ENCODE measurements at places on chromosomes 7 and 10.

- DNase-seq: no peak
These were observed 133.2 kb downstream of the VPS50 start for GRCh38 chr7:93365341-93365740.

DNA sequence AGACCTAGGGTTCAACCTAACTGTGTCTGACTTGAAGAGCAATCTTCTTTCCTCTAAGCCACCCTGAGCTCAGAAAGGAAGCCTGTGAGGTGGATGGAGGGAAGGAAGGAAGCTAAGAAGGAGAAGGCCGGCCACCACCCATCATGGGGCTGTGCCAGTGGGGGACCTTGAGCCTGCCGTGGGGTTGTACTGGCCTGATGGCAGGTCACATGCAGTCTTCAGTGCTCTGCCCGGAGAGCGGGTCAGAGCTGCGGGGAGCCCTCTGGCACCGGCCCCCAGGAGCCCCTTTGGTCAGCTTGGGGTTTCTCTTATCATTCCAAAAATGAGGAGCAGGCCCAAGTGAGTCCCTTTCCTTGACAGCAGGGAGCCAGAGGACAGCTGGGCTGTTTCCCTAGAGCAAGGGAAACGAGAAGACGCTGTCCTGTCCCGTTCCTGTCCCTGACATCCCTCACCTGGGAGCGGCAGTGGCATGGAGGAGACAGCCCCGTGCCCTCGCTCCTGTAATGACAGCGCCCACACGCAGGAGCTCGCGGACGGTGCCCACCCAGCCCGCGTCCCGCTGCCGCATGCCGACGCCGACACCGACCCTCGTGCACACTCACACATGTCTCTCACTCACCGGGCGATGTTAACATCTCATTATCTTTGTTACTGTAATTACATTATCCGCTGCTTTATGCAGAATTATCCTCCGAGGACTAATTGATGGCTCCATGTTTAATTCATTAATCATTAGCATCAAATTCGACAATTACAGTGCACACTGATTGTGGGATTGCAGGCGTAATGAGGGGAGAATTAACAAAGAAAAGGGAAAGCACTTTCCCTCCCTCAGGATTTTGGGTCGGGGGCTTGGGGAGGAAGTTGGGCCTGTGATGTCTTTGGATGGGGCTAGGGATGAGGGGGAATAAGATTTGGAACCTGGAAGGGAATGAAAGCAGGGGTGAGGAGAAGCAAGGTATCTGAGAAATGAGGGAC, 31.3 kb downstream of the GBX1 start:
- no peak for DNase-seq

GRCh38 chr7:94368371-94368791, 26.3 kb upstream of the COL1A2 start:
- DNase-seq: no peak

- no peak for DNase-seq
These were observed 108.0 kb downstream of the DNAJB6 start for GRCh38 chr7:157444843-157445135.

DNA sequence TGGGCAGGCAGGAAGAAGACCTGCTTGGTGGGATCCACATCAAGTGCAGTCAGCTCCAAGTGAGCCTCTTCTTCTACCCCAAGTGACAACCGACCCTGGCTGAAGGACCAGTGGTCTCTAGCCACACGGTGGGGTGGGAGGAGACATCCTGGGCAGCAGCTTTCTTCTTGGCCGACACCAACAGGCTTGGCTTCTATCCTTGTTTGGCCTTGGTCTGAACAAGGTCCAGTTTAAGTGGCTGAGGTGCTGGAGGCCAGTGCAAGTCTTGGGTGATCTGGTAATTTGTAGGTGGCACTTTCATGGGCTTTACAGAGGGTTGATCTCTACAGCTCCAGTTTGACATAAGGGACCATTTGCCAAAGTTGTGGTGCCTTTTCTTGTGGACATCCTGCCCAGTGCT, 63.6 kb upstream of the PDCD4 start:
- no peak for DNase-seq

DNA sequence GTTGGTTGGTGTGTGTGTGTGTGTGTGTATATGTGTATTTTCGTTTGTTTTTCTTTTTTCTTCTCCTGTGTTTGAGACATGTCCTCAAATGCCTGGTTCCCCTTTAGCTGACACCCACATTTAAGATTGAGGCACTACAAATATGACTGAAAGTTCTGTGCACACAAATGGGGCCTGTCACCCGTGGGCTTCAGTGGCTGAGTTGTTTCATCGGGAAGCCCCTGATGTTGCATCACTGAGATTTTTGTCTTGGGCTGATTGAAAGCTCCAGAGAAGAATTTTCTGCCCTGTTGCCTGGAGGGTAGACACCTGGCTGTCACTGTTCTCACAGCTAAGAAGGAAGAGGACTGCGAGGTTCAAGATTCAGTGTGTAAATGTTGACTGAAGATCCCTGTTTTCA, 283.8 kb upstream of the C7orf33 start:
- no peak for DNase-seq

GRCh38 chr7:105675934-105676371, 94.7 kb upstream of the EFCAB10 start:
- DNase-seq: peak; percentile 69

DNA sequence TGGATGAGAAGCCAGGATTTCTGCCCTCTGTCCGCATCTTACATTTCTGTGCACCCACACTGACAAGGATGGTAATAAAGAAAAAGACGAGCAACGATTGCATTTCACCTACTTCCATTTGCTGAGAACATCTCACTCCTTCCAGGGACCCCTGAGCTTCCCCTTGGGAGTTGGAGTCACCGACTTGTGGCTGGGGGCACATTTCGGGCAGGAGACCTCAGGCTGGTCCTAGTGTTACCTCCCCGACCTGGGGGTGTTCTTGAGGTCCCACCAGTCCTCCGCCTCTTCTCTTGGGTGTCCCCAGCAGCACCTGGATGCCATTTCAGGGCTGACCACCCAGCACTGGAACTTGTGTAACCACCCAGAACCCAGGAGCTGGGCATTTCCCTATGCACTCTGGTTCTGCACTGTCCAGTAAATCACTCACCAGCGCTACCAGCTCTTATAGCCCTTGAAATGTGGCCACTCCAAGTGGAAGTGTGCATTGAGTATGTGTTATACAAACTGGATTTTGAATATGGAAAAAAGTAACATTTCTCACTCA, 84.9 kb downstream of the LANCL2 start:
- DNase-seq: no peak

- peak; percentile 52 for DNase-seq
These were observed 12.2 kb upstream of the REPIN1 start for GRCh38 chr7:150356265-150356897.

GRCh38 chr10:7310076-7310475, 100.8 kb downstream of the SFMBT2 start:
- no peak for DNase-seq

- no peak for DNase-seq
These were observed 79.6 kb downstream of the LARP4B start for GRCh38 chr10:851901-852300.

DNA sequence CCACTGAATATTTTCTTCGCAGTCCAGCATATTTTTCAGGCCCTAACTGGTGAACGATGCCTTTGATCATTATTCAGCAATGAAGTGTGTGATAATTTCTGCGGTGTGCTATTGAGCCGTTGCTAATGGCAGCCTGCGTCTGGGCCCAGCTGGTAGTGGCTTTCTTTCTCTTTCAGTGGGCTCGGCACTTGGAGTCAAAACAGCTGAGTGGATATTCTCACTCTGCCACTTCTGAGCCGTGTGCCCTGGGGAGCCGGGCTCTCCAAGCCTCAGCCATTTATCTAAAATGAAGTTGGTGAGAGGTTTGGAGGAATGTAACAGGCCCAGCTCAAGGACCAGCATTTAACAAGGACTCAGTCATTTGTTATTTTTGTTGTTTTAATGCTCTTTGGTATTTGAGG, 87.5 kb upstream of the IFRD1 start:
- no peak for DNase-seq

DNA sequence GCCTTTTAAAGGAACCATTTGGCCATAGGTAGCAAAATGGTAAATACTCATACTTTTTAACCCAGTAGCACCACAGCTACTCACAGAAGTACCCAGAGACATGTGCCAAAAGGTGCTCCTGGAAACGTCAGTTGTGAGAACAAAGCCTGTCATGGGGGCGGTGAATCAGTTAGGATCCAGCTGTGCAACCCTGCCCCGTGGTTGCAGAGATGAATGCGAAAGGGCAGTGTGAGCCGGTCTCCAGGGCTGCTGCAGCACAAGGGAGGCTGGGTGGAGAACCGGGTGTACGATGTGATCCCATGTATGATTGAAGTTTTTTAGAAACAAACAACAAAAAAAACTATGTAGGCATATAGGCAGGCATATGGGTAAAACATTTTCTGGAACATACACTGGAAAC, 1.3 kb upstream of the LRRC18 start:
- no peak for DNase-seq

DNA sequence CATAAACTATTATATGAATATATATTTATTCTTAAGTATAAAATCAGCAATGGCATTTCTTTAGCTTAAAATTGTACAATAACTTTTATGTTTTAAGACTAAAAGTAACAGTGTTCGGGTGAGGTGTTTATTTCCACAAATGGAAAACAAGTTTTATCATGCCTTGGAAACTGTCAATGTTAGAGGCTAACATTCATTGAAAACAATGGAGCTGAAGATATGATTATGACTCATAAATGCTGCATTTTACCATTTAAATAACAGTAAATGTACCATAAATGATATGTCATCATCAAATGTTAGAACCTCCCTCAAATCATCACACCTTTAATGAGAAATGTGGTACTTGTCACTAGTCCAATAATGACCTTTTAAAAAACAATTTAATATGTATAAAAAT, 897.3 kb downstream of the PCDH15 start:
- no peak for DNase-seq

GRCh38 chr10:18368682-18369081, 228.5 kb downstream of the CACNB2 start:
- DNase-seq: no peak

DNA sequence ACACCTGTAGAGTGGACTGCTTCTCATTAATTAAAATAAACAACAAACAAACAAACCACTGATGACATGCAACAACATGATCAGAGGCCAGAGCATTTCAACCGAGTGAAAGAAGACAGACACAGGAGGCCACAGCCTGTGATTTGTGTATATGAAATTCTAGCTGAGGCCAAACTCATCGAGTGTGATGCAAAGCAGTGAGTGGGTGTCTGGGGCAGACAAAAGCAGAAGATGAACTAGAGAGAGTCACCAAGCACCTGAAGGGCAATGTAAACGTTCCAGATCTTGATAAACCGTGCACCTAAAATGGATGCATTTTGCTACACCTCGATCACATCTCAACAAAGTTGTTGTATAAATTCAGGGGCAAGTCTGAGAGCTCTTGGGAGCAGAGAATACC, 108.4 kb downstream of the KLF6 start:
- no peak for DNase-seq

DNA sequence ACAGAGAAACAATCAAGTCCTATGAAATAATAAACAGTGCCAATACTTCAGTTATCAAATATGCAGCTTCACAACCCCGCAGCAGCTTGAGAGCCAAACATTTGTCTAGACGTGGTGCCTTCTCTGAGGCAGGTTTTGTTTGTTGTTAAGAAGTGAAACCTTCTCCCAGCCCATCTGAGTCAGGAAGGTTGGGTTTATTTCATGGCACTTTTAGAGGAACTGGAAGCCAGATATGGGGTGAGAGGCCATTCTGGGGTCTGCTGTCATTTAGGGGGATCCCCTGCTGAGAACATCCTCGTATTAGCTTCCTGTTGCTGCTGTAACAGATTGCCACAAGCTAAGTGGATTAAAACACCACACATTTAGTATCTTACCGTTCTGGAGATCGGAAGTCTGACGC, 113.6 kb downstream of the GRK5 start:
- DNase-seq: no peak

DNA sequence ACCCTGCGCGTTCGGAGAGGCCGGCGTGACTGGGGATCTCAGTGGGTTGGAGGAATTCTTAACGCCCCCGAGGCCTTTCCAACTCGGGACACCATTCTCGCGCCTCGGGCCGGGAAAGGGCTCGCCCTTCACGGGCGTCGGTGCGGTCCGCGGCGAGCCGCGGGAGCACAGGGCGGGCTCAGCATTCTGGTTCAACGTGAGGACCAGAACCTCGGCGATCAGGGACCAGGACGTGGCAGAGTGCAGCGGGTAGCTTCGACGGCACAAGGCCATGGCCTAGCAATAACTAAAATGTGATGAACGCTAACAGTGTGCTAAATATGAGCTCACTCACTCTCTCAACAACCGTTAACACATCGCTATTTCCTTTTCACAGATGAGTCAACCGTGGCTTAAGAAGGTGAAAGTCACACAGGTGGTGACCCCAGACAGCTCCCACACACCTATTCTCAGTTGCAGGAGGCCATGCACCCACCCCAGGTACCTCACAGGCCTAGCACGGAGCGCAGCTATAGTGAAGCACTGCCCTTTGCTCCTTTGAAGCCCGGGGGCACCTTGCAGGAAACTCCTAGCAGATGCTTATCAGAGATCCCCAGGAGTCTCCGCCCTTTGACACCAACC, 4.5 kb upstream of the EMX2 start:
- DNase-seq: no peak

DNA sequence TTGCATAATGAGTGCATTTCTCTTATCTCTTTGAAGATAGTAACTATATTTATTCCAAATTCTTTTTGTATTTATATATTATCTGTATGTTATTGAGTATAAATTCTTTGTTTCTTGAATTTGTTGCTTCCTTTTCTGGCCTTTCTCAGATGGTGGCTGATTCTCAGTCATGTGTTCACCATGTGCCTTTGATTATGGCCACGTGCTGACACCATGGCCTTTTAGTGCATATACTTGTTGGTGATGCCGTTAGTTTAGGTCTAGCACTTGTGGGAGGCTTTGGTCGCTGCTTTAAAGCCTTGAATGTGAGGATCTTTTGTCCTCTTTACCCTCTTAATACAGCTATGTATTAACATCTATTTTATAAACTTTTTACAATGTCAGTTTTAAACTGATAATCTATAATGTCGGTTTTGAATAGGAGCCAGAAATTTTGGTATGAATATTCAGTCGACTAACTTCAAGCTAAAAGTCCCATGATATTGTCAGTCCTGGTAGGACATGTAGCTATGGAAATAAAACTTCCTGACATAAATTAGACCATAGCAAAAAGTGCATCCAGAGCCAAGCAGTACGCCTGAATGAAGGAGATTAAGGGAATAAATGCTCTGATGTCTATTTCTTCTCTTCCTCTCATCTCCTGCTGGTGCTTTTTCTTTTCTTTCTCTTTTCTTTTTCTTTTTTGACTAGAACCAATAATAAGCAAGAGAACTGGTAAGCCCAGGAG, 130.3 kb downstream of the GNAI1 start:
- no peak for DNase-seq

- DNase-seq: no peak
These were observed 162.1 kb downstream of the FANK1 start for GRCh38 chr10:126058507-126058906.

- DNase-seq: no peak
These were observed 5.0 kb downstream of the TPK1 start for GRCh38 chr7:144830811-144831210.

All from CD4-positive, alpha-beta T cell treated with Interleukin-21 for 1 hour (primary cell).